C1 segment of cervical spinal cord (tissue), 14 donors: ENCODE measurements at places on chromosomes 3 and 15.

- DNase-seq, result no peak
Measured at GRCh38 chr3:154112146-154112852, 8.9 kb upstream of the ARHGEF26 start.

DNA sequence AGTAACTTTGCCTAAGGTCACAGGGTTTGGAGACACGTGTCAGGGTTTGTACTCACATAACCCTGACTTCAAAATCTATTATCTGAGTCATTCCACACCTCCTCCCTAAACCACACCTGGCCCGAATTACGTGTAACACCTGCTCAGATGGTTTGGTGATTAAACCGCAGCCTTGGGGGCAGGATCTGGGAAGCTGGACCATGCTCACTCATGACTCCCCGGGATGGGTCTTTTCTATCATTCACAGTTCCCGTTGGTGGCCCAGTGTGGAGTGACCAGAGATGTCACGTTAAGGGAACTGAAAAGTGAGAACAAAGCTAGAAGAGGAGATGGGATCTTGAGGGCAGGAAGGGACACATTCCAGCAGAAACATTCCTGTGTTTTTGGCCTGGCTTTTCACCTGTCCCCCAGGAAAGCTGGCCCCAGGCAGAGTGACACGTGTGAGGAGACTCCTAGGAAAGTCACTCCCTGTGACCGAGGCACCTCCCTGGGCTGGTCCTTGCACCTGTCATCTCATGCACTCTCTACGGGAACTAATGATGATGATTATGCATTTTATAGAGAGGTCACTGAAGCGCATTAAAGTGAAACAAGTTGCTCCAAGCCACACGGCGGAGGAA lies 75.4 kb upstream of the POMGNT2 start:
- no peak for DNase-seq

GRCh38 chr15:40511472-40512133 lies 40.8 kb downstream of the CHST14 start:
- DNase-seq, result peak; percentile 31

- DNase-seq, result no peak
Measured at GRCh38 chr15:92166029-92166428, 227.7 kb upstream of the ST8SIA2 start.

DNA sequence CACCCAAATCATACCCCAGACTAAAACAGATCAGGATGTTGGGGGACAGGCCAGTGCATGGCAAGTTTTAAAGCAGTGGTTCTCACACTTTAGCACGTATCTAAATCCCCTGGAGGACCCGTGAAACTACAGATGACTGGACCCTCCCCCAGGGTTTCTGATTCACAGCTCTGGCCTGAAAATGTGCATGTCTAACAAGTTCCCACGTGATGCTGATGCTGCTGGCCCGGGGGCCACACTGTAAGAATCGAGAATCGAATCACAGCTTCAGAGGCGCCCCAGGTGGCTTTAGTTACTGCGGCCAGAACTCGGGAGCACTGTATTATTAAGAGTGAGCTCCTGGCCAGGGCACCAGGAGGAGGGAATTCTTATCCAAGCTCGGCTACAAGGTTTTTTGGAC lies 11.6 kb downstream of the ADAMTS17 start:
- DNase-seq, result no peak

- no peak for DNase-seq
Measured at GRCh38 chr3:129795186-129796010, 98.1 kb downstream of the TMCC1 start.

- DNase-seq, result no peak
Measured at GRCh38 chr15:92877000-92877399, 23.1 kb upstream of the CHD2 start.

DNA sequence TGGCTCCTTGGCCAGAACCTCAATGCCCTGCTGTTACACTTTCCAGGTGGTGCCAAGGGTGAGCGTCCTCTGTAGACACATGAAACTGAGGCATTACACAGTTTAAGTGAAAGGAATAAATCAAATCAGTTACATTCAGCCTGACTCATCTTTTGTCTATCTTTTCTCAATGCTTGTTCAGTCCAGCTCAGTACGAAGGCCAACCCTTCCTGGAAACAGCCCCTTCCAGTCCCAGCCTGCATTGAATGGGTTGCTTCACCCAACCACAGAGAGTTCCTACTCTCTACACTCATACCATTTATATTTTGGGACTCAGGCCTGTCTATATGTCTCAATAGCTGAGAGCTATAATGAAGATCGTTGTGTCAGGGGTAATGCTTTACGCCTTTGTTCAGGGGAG lies 363.6 kb downstream of the RORA start:
- no peak for DNase-seq

GRCh38 chr3:9957214-9957613 lies 5.0 kb upstream of the PRRT3 start:
- DNase-seq, result no peak

- DNase-seq, result no peak
Measured at GRCh38 chr15:94259863-94260262, 28.5 kb downstream of the MCTP2 start.

GRCh38 chr3:18649666-18650363 lies 224.7 kb upstream of the SATB1 start:
- no peak for DNase-seq

- DNase-seq, result no peak
Measured at GRCh38 chr3:180782195-180782984, 103.1 kb upstream of the CCDC39 start.

DNA sequence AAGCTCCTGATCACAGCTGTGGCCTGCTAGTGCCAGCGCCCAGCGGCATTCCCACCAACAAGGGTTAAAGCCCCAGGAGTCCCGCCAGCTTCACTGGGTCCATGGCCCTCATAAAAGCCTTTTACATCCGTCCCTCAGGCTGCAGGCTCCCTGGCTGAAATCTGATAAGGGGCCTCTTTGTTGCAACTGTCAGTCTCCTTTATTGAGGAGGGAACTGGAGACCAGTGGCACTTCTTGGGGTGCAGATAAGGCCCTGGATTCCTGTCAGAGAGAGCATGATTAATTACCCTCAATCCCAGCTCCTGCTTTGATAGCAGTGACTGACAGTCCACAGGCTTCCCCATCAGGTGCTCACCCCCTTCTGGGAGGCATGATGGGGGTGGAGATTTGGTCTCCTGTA lies 30.9 kb upstream of the CLK3 start:
- DNase-seq, result peak; percentile 12

DNA sequence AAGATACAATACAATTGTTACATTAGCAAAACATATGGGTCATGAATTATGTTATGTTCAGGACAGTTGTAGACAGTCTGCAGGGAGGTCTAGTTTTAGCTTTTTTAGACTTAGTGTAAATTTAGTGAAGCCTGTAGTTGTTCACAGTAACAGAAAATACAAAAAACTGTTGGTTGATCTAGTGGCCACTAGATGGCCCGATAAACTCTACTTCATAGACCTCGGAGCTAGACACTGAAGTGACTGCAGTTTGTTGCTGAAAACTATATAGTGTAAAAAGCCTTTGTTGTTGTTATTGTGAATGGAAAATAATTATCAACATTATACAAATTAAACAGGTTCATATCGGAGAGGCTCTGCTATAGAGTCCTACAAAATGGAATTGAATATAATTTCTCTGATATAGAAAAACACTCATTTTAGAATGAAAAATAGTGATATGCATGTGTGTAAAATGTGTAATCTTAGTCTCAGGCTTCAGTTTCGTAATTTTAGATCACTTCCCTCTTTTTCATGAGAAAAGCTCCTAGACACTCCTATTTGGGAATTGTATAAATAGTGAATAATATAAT lies 18.3 kb downstream of the MAGEL2 start:
- no peak for DNase-seq

- no peak for DNase-seq
Measured at GRCh38 chr3:150871192-150871591, 34.0 kb downstream of the MINDY4B start.

GRCh38 chr3:52444860-52445793 lies at the start of gene SEMA3G:
SEMA3G (minus strand) TSS chr3:52445103; CDS start chr3:52445027, 76 bp downstream.
- DNase-seq, result no peak

- peak; percentile 62 for DNase-seq
Measured at GRCh38 chr3:129224984-129225393, 24.4 kb upstream of the COPG1 start.

GRCh38 chr15:56805466-56806147 lies 72.3 kb upstream of the ZNF280D start:
- DNase-seq, result no peak

- no peak for DNase-seq
Measured at GRCh38 chr15:60283936-60284335, 113.8 kb downstream of the ANXA2 start.

DNA sequence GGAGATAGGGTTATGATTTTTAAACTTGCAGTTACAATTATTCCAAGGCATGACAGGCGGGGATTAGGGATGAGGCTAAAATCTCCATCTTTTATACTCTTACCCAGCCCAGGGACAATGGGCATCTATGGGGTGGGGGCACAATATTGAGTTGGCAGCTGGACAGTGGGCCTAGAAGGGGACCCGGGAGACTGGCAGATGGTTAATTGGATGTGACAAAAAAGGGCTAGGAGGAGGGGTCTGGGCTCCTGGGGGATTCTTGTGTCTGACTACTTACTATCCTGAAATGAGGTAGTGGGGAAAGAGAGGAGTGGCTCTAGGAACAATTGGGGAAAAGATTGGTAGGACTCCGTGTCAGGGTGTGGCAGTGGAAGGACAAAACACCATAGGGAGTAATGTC lies 53.0 kb upstream of the ROPN1 start:
- no peak for DNase-seq

DNA sequence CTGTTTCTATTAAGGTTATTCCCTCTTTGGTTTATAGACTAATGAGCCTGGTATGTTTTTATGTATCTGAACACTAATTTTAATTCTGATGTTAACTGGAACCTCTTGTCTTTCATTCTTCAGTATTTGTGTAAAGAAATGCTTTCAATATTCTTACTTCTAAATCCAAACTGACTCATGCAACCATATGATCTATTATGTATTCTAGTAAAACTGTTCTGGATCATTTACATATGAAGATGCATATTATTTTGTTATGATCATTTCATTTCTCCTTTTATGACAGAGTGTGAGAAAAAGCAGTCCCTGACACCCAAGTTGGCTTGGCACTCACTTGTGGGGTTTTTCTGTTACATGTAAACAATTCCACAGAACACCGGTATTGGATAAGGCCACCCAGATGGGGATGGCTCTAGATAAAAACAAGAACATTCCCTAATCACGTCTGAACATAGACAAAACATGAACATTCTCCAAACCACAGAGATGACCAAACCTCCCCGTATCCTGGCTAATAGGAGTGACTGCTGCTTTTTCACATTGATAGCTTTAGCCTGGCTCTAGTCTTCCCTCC lies 72.2 kb upstream of the EPHB3 start:
- no peak for DNase-seq

DNA sequence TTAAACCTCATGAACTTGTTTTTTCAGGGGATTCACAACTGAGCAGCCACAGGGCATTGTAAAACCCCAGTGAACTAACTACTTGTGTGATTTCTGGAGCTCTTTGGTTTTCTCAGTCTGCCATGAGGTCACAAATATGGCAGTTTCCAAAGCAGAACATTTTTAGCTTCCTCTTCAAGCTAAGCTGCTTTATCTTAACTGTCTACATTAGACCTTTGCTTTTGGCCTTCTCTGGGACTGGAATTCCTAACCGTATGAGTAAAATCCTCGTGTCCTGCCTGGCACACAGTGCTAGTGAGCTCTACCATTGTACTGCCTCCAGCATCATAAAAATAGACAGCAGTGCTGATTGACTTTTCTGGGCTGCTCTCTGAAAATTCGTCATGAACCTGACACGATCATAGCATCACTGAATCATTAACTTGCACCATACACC lies 22.1 kb downstream of the CDIN1 start:
- DNase-seq, result no peak

DNA sequence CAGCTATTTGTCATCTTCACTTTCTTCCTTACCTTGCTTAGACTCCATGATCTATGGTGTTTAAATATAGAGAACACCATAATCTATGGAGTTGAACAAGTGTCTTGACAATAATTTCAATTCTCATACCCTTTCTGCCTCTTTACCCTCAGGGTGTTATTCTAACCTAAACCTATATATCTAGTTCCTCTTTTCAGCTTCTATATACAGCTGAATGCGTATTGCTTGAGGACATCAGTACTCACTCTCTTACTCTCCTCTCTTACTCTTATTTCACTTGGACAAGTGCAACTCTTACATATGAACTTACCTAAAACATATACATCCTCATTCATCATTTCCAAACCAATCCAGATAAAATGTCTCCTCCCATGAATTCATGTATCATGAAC lies 187.1 kb downstream of the RAP2B start:
- no peak for DNase-seq

DNA sequence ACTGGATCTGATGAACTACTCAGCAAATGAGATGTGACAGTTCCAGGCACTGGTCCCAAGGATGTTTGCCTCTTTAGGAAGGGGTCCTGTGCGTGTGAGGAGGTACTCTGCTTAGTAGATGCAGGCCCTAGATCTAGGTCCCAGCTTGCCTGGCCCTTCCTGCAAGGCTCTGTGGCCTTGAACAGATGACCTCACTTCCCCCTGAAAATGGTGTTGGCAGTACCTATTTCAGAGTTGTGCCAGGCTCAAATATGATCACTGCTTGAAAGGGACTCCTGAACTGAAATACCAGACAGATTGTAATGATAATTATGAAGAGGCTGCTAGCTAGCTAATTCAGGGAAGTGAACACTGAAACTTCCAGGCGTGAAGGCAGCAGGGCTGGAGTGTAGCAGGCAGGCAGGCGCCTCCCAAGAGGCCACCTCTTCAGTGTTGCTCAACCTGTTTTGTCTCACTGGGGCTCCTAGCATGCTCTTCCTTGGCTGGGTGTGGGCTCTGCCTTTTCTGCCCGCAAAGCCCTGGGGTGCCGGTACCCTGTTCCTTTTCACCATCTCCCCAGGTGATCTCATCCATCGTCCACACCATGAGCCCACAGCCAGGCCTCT lies 24.1 kb upstream of the CPNE9 start:
- no peak for DNase-seq

- no peak for DNase-seq
Measured at GRCh38 chr3:140007911-140008869, 73.2 kb downstream of the CLSTN2 start.

DNA sequence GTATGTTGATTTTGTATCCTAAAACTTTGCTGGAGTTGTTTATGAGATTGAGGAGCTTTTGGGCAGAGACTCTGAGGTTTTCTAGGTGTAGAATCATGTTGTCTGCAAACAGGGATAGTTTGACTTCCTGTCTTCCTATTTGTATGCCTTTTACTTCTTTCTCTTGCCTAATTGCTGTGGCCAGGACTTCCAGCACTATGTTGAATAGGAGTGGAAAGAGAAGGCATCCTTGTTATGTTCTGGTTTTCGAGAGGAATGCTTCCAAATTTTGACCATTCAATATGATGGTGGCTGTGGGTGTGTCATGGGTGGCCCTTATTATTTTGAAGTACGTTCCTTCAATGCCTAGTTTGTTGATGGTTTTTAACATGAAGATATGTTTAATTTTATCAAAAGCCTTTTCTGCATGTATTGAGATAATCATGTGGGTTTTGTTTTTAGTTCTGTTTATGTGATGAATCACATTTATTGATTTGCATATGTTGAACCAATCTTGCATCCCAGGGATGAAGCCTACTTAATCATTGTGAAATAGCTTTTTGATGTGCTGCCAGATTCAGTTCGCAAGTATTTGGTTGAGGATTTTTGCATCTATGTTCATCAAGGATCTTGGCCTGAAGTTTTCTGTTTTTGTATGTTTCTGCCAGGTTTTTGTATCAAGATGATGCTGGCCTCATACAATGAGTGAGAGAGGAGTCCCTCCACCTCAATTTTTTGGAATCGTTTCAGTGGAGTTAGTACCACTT lies 188.1 kb downstream of the MINAR1 start:
- no peak for DNase-seq
